ENCODE measurements at places on chromosomes 7 and 10.

- no peak for DNase-seq
These were observed 642.8 kb downstream of the TNS3 start for GRCh38 chr7:46939089-46939488.

DNA sequence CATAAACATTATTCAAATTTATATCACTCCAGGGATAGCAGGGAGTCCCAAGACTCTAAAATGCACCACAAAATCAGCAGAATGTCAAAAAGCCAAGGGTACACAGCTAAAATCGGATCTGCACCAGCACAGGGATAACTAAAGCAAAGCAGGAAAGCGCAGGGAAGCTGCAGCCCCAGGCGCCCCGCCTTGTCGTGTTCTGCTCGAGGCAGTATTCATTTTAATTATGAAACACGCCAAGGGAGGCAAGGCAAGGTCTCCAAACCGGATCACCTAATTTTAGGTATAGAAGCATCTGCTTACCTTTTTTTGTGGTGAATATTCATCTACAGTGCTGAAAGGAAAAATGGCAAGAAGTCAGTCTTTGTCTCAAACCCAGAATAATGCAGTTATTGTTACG lies 199.4 kb downstream of the RAPGEF5 start:
- no peak for DNase-seq

DNA sequence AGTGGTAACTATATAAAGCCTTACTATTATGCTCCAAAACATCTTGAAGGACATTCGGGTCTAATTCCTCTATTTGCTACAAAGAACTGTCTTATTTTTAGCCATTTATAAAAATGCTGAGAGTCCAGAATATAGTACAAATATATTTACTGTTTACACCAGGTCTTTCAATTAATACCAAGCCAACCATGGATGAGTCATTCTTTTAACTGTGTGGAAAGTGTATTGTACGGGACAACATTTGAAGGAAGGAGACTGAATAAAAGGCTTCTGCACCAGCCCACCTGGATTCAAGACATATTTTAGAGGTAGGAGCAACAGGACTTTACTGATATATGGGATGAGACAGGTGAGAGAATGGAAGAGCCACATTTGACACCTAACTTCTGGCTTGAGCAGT lies 35.4 kb downstream of the MASTL start:
- DNase-seq = no peak

- DNase-seq = no peak
These were observed 170.9 kb upstream of the INHBA start for GRCh38 chr7:41873741-41874140.

DNA sequence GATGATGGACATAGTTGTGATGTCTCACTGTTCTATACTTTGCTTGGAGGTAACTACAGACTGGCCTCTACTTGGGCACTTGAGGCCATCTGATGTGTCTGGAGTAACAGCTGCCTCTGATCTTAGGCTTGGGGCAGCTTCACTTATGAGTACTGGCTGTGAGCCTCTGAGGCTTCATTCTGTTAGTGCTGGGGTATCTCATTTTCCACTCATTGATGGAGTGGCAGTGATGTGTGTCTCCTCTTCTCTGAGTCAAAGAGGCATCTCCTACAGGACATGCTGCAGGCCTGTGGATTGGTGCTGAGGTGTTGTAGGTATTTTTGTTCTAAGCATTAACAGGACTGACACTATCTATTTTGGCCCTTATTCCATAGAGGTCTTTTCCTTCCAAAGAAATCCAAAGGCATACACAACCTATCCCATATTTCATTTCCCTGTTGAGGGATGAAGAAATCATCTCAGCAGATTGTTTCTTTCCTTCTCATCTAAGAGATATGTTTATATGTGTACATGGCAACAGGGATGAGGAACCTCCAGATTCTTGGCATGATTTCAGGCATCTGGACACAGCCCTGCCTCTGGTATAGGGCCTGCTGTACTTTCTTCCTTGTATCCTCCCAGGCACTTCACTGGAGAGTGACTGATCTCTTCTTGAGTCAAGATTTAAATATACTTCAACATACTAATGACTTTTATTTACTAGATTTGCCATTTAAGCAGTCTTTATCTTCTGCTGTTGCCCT lies 65.7 kb upstream of the NOBOX start:
- no peak for DNase-seq

DNA sequence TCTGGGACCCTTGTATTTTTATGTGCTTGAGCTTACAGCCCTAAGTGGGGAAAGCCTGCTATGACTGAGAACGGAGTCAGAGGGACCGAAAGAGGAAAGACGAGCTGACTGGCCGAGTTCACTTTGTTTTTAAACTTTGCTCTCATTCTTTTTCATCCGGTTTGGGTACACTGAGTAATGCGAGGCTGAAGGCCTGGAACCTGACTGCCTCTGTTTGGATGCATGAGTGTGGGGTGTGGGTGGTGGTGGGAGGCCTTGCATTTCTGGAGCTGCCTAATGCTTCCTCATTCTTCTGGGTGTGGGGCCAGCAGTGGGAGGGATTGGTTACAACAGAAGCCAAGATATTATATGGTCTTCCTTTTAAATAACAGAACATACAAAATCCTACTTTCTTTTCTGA lies 155.5 kb downstream of the BUB3 start:
- DNase-seq = no peak

- DNase-seq = no peak
These were observed 44.8 kb downstream of the PALS2 start for GRCh38 chr7:24617957-24618616.

DNA sequence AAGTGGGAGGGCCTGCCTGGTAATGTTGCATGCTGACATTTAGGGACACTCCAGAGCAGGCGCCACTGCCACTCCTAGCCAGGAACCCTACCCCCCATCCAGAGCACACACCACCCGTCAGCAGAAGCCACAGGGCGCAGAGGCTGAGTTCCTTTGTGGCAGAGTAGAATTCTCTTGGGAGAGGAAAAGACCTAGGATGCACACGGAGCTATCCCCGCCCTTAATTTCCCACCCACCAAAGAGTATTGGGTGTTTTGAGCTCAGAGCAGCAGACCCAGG lies 702 bp upstream of the INSYN2A start:
- DNase-seq = no peak

GRCh38 chr7:1951159-1951536 lies 281.1 kb downstream of the ELFN1 start:
- DNase-seq = no peak

DNA sequence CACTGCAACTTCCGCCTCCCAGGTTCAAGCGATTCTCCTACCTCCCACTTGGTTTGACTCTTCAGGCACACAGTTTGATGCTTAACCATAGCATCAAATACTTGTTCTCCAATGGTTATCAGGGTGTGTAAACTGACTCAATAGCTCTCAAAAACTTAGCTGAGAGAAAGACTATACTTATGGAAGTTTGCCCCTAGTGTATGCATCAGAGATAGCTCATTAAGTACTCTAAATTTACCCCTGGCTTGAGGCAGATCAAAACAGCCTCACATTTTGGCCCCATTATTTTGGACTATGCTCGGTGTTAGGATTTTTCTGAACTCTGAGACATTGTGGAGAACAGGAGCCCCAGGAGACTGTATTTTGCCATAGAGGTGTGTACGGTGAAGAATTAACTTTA lies 40.8 kb upstream of the SLC35B4 start:
- DNase-seq = no peak

DNA sequence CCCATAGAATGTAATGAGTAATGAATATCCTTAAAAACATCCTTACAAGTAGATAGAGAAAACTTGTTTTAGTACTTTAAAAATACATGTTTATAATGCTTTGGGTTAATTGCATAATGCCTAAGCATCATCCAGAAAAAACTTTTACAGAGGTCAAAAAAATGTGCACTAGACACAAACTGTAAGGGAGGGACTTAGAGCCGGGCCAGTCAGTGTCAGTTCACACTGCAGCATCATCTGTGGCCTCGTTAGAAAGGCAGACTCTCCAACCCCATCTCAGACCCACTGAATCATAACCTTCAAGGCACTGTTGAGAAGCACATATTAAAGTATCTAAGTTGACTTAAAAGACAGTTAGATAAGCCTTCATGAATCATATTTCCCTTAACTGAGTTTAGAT lies 230.1 kb upstream of the PRPS1L1 start:
- no peak for DNase-seq

DNA sequence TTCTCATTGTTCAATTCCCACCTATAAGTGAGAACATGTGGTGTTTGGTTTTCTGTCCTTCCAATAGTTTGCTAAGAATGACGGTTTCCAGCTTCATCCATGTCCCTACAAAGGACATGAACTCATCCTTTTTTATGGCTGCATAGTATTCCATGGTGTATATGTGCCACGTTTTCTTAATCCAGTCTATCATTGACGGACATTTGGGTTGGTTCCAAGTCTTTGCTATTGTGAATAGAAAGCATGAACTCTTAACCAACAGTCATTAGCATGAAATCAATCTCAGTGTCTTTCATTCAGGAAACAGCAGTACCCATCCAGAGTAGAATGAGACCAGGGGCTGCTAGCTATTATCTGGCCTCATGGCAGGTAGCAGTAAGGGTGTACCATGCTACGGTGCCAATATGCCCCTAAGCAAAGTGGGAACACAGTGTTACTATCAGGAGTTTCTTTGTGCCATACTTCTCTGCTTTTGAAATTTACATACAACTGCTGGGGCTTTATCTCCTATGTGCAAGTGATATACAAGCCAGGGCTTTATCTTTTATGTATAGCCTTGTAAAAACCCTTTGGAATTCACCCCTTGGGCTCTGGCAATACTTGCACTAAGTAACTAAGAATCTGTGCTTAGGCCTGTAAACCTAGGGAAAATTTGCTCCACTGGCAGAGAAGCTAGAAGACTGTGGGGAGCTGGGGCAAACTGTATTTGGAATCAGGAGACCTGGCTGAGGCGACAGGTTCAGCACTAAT lies 5.4 kb downstream of the PON2 start:
- no peak for DNase-seq

DNA sequence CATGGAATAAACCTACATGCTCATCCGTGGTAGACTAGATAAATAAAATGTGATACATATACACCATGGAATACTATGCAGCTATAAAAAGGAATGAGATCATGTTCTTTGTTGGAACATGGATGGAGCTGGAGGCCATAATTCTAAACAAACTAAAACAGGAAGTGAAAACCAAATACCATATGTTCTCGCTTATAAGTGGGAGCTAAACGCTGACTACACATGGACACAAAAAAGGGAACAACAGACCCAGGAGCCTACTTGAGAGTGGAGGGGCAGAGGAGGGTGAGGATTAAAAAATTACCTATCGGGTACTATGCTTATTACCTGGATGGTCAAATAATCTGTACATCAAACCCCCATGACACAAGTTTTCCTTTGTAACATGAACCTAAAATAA lies 68.7 kb upstream of the SEC61G start:
- no peak for DNase-seq

DNA sequence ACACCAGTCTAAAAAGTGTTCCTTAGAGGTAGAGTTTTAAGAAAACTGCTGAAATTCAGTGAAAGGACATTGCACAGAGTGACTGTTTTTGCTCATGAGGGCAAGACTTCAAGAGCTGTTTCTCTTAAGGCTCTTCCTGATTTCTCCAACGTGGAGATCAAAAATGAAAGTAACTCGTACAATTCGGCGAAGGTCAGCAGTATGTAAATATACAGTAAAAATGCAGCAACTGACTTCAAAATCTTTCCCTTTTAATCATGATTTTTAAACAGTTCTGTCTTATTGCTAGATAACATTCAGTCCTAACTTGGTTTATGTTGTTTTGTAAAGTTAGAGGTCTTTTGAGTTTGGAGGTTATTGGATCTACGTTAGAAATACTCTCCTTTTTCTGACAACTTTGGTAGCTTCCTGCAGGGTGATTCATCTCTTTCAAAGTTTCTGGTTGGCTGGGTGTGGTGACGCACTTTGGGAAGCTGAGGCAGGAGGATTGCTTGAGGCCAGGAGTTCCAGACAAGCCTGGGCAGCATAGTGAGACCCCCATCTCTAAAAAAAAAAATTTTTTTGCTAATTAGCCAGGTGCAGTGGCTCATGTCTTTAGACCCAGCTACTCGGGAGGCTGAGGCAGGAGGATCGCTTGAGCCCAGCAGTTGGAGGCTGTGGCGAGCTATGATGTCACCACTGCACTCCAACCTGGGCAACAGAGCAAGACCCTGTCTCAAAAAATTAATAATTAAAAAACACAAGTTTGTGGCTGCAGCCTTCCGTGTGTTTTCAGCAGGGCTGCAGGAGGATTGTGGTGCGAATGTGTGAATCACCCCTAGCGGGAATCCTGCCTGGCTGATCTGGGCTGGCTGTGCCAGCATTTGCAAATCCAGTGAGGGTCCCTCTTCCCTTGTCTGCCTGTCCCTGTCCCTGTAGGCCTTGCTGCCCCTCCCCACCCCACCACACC lies 29.2 kb upstream of the AP5Z1 start:
- no peak for DNase-seq

GRCh38 chr10:107701943-107702342 lies 537.4 kb upstream of the SORCS1 start:
- no peak for DNase-seq

- DNase-seq = no peak
These were observed 404.2 kb downstream of the THSD7A start for GRCh38 chr7:11427686-11428273.

- no peak for DNase-seq
These were observed 8.3 kb downstream of the ABCA13 start for GRCh38 chr7:48179496-48180030.

DNA sequence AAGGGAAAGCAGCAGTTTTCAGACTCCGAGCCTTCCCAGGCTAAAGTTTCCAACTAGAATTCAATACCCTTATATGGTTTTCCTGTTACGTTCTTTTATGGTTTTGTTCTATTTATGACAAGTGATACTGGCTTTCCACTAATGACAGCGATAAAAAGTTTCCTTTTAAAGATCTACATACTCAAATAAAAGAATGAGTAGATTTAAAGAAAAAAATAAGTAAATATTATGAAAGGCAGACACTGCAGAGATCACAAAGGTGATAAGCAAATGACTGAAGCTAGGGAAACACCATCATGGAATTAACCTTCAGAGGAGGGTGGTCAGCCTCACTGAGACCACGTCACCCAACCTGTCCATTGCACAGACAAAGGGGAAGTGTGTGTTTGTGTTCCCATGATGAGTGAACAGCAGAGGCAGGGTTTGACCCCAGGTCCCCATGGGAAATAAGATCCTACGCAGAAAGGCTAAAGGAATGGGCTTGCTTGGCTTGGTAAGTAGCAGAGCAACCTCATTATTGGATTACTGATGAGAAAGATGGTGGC lies 4.0 kb downstream of the VSIR start:
- no peak for DNase-seq

GRCh38 chr10:71312811-71313789 lies 6.0 kb upstream of the SLC29A3 start:
- DNase-seq = no peak

GRCh38 chr10:8052341-8052955 lies 2.0 kb upstream of the GATA3 start:
- no peak for DNase-seq

- no peak for DNase-seq
These were observed 26.9 kb downstream of the DNAJB9 start for GRCh38 chr7:108596560-108596959.

DNA sequence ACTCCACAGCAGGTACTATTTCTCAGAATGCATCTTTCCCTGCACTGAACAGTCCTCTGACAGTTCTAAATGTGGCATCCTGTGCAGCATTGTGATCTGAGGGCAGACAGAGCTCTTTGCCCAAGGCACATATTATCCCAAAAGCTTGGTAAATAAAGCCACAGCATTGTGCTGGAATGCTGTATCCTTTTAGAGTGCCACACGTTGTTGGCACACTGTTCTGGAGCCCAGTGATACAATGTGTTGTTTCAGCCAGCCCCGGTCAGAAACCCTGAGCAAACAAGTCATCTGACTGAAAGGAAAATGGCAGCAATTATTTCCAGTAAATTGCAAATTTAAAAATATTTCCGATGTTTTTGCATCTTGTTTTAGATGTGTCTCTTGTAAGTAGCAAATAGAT lies 45.4 kb downstream of the NAMPT start:
- no peak for DNase-seq

Data from stimulated activated CD4-positive, alpha-beta T cell treated with anti-CD3 and anti-CD28 coated beads, Interleukin-15, amount 100 ng/mL, for 1 hour (primary cell).